ENCODE measurements at places on chromosomes 6 and 20. TPM values are rescaled to one million over a fixed set of nuclear protein-coding genes. Genes with fewer than 3 reads are reported as not detected.

DNA sequence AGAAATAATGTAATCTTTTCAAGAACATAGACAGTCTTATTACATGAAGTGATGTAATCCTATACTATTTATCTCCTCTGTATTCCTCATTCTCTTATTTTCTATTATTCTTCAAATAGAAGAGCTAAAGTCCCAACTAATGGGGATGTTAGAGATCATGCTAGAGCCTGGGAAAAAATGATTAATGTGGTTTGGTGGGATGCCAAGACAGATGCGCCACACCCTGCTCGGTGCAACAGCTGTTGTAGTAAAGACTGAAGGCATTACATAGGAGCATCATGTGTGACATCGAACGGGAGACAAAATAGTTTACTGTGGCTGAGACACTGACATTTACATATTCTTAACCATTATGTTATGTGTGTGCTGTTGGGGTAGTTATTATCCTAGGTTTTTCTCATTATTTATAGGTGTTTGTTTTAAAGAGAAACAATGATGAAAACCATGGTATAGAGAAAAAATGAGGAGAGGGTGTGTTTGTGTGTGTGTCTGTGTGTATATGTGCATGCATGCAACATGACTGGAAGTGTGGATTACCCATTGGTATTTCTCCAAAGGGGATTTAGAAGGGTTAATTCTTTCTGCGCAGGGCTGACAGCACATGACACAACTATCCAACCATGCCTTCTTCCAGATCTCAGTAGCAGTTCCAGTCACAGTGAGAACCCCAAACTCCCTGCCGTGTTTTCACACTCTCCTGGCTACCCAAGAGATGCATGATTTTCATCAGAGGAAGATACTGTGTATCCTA is 155.3 kb downstream of the EYA4 start:
- H3K27me3 ChIP-seq, result no peaks in the 10 kb centered on the region
- DNase-seq, result no peak
- H3K36me3 ChIP-seq, result no peaks in the 10 kb centered on the region
- no peak overlapping the region for H3K27ac ChIP-seq
- peaks cover 16% of the 10 kb centered on the region for H3K4me1 ChIP-seq

GRCh38 chr6:70651326-70651905 is 16.3 kb upstream of the SMAP1 start:
- no peak overlapping the region for H3K4me3 ChIP-seq
- no peaks in the 10 kb centered on the region for H3K4me1 ChIP-seq
- H3K27ac ChIP-seq, result no peak overlapping the region

Gene PKHD1
- total RNA-seq, result 0.07 TPM

DNA sequence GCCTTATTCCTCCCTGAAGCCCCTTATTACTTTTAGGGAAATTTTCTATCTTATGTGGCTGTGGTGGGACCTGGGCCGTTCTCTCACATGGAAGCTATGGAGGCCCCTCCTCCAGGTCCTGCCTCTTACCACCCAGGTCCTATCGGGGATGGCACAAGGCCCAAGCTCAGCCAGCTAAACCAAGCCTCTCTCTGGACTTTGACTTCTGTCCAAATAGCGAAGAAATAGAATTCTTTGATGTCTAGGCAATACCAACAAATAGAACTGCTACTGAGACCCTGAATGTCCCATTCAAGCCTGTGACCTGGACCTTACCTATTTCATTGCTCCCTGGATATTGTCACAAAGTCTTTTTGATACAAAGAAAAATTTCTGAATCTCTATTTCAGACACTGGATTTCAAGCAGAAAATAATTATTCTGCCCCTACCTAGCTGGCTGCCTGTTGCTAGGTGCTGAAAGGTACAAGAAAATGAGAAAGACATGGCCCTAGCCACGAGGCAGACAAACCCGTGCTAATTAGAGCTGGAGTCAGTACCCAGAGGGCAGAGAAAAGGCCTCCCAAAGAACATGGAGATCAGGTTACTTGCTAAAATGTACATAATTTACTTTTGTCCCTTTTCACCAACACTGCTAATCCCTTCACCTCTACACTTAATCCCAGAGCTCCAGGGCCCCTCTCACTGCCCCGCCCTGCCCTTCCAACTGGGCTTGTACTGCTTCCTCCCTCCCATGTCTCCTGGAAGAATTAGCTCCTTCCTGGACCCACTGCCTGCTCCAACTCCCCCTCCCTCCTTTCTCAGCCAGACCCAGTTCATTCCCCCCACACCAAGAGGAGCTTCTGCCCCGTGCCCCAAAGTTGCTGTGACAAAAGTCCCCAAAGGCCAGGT is 15.5 kb upstream of the NNAT start:
- H3K4me1 ChIP-seq, result peaks cover 17% of the 10 kb centered on the region
- H3K36me3 ChIP-seq, result no peaks in the 10 kb centered on the region
- H3K27me3 ChIP-seq, result no peaks in the 10 kb centered on the region
- no peak for DNase-seq

Gene SOX4
- 156 TPM for total RNA-seq

GRCh38 chr6:86331265-86331840 is 606.0 kb upstream of the HTR1E start:
- no peaks in the 10 kb centered on the region for H3K27me3 ChIP-seq
- DNase-seq, result no peak
- H3K36me3 ChIP-seq, result no peaks in the 10 kb centered on the region
- H3K4me1 ChIP-seq, result peaks cover 5% of the 10 kb centered on the region

DNA sequence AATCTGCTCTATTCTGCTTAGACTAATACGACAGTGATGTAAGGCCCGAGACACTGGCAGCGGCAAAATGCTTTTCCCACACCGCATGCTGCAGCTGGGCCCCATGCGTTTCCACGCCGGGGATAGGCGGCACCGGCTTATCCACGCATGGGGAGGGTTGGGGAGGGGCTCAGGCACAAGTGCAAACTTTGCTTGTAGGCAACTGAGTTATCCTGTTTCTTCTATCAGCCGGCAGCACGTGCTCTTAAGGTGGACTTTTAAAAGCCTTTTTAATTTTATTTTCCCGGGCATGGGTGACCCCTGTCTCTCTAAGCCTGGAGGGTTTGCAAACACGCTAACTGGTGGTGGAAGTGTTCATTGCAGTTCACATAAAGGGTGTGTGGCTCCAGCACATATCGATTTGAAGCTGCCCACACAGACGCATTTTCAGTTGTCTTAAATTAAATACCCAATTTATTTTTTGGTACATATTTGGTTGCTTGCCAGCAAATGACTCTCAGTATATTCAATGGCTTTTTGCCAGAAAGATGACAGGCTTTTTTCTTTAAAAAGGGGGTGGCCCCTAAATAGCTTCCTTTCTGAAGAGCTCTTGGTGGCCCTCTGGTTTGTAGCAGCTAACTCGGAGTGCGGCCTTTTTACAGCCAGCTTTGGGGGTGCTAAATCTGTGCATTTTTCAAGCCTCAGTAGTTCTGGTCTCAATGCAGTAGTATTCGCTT is 561.8 kb upstream of the AGPAT4 start:
- no peaks in the 10 kb centered on the region for H3K27me3 ChIP-seq
- no peaks in the 10 kb centered on the region for H3K36me3 ChIP-seq
- no peak overlapping the region for H3K27ac ChIP-seq
- no peak overlapping the region for H3K4me3 ChIP-seq
- H3K4me1 ChIP-seq, result peaks cover 30% of the 10 kb centered on the region
- DNase-seq, result peak; percentile 29

Gene COL11A2
- 1.3 TPM for total RNA-seq

GRCh38 chr6:147195510-147195909 is 8.7 kb upstream of the STXBP5 start:
- no peaks in the 10 kb centered on the region for H3K36me3 ChIP-seq
- no peak overlapping the region for H3K4me3 ChIP-seq
- no peak for DNase-seq
- H3K27me3 ChIP-seq, result no peaks in the 10 kb centered on the region
- H3K4me1 ChIP-seq, result no peaks in the 10 kb centered on the region

DNA sequence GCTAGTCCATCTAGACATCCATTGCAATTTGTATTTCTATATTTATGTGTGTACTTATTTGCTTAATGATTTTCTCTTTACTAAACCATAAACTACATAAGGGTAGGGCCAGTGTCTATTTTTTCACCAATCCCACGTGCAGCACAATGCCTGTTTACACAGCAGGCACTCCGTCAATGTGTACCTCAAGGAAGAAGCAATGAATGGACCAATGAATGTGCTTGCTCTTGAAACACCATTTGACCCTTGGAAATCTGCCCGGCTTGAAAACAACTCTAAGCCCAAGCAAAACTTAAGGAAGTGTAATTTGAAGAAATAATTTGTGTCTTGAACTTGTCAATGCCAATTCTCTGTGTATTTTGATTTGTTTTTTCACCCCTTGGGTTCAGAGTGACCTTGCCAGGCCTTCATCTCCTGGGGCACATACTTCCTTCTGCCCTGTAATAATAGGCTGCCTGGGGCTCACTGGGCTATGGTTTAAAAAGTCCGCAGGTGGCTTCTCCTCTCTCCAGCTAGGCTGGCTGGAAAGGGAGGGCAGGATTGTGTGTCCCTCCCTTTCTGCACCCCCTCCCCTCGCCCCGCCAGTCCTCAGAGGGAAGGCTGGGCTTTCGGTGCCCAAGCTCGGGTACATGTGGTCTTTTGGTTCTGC is 140.8 kb upstream of the ARMC2 start:
- H3K4me3 ChIP-seq, result no peak overlapping the region
- no peaks in the 10 kb centered on the region for H3K27me3 ChIP-seq
- no peaks in the 10 kb centered on the region for H3K4me1 ChIP-seq
- H3K27ac ChIP-seq, result no peak overlapping the region

Gene GPANK1
- 24.6 TPM for total RNA-seq

GRCh38 chr20:46939031-46939965 is 44.7 kb downstream of the EYA2 start:
- no peaks in the 10 kb centered on the region for H3K27me3 ChIP-seq
- peak; percentile 82 for DNase-seq
- H3K4me3 ChIP-seq, result no peak overlapping the region
- H3K36me3 ChIP-seq, result no peaks in the 10 kb centered on the region

GRCh38 chr6:10583509-10583901 is 62.4 kb downstream of the GCNT2 start:
- DNase-seq, result peak; percentile 83
- peak overlapping the region; percentile 100 for H3K27ac ChIP-seq
- no peaks in the 10 kb centered on the region for H3K36me3 ChIP-seq
- H3K4me1 ChIP-seq, result peaks cover 74% of the 10 kb centered on the region
- peak overlapping the region; percentile 32 for H3K4me3 ChIP-seq

Gene B3GAT2
- total RNA-seq, result 1.8 TPM

Gene CNKSR3
- 5.7 TPM for total RNA-seq

Gene SLC22A16
- not detected for total RNA-seq

DNA sequence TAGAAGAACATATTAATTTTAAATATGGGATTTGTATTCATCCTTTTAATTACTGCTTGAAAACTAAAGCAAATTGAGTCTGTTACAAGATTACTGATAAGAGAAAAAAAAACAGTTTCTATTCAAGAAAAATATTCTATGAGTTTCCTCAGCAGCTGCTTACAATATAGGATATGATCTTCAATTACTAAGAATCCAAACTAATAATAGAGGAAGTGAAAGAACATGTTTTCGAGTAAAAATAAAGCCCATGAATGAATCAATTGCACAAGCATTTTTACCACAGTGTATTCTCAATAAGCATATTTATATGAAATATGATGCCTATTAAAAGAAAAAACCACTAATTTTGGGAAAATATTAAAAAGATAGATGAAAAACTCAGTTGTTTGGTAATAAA is 63.4 kb downstream of the AHI1 start:
- H3K36me3 ChIP-seq, result no peaks in the 10 kb centered on the region
- no peak for DNase-seq
- no peak overlapping the region for H3K4me3 ChIP-seq

Gene LY6G6F
- total RNA-seq, result not detected

Gene UFL1
- total RNA-seq, result 13.3 TPM

DNA sequence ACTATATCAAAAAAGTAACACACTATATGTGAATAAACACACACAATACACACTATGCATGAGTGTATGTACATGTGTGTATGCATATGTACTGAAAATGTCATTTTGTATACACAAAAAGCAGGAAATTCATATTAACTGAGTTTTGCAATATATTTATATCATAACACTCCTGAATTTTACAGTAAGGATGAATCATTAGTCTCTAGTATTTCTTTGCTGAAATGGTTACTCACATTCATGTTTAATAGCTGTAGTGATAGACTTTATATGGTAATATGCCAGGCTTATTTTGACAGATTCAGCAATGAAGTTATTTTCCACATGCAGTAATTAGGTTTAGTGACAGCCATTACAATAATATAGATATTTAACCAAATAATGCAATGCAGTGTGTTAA is 1216.2 kb upstream of the CITED2 start:
- no peaks in the 10 kb centered on the region for H3K27me3 ChIP-seq
- no peak overlapping the region for H3K4me3 ChIP-seq
- H3K36me3 ChIP-seq, result no peaks in the 10 kb centered on the region

Gene EFCAB8
- total RNA-seq, result not detected

DNA sequence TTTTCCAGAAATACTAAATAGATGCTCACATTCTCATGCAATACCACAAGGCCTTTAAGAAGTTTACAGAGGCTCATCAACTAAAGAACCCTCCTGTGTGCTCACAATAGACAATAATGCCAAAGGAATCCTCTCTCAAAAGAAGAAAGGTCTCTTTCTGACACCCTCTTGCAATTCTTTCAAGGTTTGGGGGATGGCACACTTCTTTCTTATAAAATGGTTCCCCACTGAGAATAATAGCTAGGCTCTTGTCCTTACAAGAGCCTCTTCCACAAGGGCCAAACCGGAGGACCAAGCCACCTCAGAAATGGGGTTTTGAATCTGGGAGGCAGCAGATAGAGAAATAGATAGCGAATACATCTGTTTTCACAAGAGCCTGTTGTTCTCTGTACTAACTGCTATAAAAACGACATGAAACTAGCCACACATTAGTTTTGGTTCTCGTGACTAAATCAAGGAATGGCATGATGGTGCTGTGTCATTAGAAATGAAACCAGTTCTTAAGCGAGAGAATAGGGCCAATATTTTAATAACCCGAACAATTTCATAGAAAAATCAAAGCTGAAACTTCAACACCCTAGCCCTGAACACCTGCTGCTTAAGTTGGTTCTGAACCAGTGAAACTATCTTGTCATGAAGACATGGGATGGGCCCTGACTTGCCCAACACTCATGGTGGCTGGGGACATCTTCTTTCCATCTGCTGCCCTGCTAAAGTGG is 81.1 kb downstream of the PRDM1 start:
- H3K36me3 ChIP-seq, result no peaks in the 10 kb centered on the region
- H3K4me3 ChIP-seq, result no peak overlapping the region
- H3K27me3 ChIP-seq, result no peaks in the 10 kb centered on the region
- H3K4me1 ChIP-seq, result peaks cover 20% of the 10 kb centered on the region
- no peak overlapping the region for H3K27ac ChIP-seq

All from GM23338 (cell line).